ENCODE measurements at places on chromosomes 13 and 19.

- DNase-seq, result no peak
Measured at GRCh38 chr19:33379151-33379829, 5.8 kb downstream of the CEBPG start.

- no peak for DNase-seq
Measured at GRCh38 chr19:16527334-16527935, 14.8 kb downstream of the CHERP start.

DNA sequence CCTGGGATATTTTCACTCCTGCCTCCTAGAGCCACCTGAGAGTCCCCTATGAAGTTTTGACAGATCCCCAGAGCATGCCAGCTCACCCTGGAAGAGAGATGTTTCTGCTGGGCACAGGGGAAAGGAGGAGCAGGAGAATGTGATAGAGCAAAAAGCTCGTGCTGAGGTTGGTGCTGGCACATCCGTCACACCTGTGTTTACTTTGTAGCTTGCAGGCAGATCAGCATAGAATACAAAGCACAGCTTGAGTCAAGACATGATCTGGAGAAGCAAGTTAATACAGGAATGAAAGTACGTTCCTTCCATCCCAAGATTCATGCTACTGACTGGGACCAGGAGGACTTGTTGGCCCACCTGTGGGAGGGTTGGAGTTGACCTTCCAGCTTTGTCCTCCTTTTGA lies 46.1 kb downstream of the HSPH1 start:
- no peak for DNase-seq

DNA sequence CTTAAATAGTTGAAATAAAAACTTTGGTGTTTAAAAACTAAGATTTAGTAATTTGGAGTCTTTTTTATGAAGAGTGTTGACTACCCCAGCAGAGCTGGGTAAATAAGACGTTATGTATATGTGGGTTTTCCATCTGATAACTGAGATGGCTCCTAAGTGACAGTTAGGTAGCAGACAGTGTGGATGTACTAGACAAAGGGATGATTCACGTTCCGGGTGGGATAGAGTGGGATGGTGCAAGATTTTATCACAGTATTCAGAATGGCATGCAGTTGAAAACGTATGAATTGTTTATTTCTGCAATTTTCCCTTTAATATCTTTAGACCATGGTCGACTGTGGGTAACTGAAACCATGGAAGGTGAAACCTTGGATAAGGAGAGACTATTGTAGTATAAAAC lies 50.4 kb downstream of the NAA16 start:
- DNase-seq, result no peak

DNA sequence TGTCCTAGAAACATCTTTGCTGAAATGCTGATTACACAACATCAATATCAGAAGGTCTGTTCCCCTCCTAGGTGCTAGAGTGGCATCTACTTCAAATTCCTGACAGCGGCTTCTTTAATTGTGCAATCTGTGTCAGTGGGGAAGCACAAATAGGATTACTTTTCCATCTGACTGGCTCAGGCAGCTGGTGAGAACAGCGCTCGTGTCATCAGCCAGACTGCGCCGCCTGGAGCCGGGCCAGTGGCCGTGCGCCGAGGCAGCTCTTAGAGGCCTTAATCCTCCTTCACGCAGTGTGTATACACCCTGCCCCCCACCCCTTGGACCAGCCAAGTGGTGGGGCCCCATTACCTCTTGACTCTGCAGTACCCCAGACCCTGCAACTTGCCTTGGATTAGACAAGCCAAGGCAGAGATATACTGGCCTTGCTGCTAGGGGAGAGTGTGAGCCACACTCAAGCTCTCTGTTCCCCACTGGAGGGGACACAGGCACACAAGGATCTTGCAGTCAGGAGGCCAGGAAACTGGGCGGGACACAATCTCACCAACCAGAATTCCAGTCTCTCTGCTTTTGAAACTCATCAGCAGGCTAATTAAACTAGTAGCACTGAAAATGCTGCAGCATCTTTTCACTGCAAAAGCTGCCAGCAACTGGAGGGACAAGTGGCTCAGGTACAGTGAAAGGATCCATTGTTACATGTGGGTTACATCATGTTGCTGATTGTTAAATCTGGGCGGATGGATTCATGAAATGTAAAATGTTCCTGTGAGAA lies 48.9 kb upstream of the EPHX3 start:
- no peak for DNase-seq

- no peak for DNase-seq
Measured at GRCh38 chr19:40213882-40214570, 4.2 kb downstream of the TTC9B start.

DNA sequence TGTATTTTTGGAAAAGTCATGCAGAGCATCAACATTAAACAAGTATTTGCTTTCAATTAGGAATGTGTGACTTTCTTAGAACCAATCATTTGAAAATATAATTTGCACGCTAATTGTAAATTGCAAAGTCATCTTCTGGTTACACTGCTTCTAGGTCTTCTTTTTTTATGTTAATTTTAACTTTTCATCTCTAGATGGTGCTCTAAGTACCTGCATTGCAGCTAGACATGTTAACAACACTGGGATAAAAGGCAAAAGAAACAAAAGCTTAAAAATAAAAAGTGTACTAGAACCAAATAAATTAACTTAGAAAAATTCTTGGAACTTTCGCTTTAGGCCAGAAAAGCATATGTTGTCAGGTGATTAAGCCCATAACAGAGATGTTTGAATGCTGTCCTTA lies 2758.2 kb downstream of the PCDH9 start:
- no peak for DNase-seq

DNA sequence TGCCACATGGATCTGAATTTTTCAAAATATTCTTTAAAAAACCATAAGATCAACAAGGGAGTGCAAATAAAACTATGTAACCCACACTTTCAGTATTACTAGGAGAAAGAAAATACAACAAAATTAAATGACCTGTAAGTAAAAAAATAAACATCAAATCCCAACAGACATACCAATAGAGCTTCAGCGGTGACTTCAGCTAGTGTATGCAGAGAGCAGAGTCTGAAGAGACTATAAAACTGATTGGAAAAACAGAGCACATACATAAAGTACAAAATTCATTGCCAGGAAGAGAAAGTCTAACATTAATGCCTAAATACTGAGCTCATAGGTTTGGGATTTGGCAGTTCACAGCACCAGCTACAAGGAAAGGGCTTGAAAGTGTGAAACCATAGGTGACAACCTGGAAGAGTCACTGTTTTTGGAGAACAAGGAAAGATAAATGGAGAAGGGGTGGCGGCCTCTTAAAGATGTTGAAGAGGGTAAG lies 291.1 kb downstream of the LMO7 start:
- DNase-seq, result no peak

- DNase-seq, result peak; percentile 63
Measured at GRCh38 chr19:13154911-13155471, 4.8 kb downstream of the IER2 start.

DNA sequence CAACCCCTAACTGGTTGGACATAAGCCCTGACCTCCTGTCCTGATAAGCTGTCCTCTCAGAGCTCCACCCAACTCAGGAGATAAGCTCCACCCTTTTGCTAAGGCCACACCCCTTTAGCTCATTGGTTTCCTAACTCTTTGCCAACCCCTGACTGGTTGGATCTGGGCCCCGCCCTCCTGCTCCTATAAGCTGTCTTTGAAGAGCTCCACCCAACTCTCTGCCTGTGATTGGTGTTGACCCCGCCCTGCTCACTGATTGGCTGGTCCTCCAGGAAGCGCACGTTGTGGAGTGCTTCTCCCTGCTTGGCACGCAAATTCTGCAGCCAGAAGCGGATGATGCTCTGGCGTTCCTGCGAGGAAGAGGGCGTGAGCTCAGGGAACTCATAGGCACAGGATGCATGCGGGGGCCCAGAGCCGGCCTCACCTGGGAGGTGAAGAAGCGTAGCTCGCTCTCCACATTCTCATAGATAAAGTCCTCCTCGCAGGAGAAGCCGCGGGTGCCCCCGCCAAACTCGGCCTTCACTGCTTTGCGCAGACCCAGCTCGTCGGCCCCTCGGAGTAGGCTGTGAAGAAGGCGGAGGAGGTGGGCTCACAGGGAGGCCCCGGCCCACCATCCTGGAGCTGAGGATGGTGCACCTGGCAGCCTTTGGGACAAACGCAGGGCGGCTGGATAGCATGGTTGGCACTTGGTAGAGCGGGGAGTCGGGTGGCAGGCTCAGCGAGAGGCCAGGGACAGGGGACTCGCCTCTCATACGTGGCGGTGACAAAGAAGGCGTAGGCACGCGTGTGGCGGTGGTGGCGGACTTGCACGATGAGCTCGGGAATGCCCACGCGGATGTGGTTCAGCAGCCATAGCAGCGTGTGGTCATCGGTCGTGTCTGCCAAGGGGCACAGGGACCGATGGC lies 1.7 kb downstream of the ANO8 start:
- no peak for DNase-seq

- DNase-seq, result no peak
Measured at GRCh38 chr13:94880463-94880862, 168.1 kb upstream of the SOX21 start.
